ENCODE measurements at places on chromosomes 1 and 21. TPM values are rescaled to one million over a fixed set of nuclear protein-coding genes. Genes with fewer than 3 reads are reported as not detected.

GUCA2A gene
- not detected for total RNA-seq

KPRP gene
- not detected for total RNA-seq

AZIN2 gene
- 14.1 TPM for total RNA-seq

OR2T33 gene
- not detected for total RNA-seq

NCF2 gene
- total RNA-seq, result 4.4 TPM

HCRTR1 gene
- total RNA-seq, result 2.5 TPM

FMO5 gene
- 1.4 TPM for total RNA-seq

PCP4 gene
- 34.8 TPM for total RNA-seq

C1orf53 gene
- total RNA-seq, result 2.8 TPM

CADM3 gene
- 134 TPM for total RNA-seq

MEX3A gene
- total RNA-seq, result 33.4 TPM

TRIM17 gene
- 4.4 TPM for total RNA-seq

AKR7A3 gene
- total RNA-seq, result 2.1 TPM

IL22RA1 gene
- not detected for total RNA-seq

ERICH3 gene
- 20.3 TPM for total RNA-seq

EPHA2 gene
- total RNA-seq, result 2.5 TPM

SLC9C2 gene
- 4.8 TPM for total RNA-seq

CFAP141 gene
- not detected for total RNA-seq

VCAM1 gene
- total RNA-seq, result 51.0 TPM

LIN28A gene
- not detected for total RNA-seq

C1QB gene
- total RNA-seq, result 11.3 TPM

OR2C3 gene
- total RNA-seq, result 0.23 TPM

F3 gene
- total RNA-seq, result 47.1 TPM

LCE4A gene
- not detected for total RNA-seq

NKAIN1 gene
- total RNA-seq, result 29.5 TPM

SYNC gene
- total RNA-seq, result 7.8 TPM

SPRR2G gene
- total RNA-seq, result not detected

PAPPA2 gene
- 4.2 TPM for total RNA-seq

OR2T35 gene
- not detected for total RNA-seq

WDR3 gene
- 19.1 TPM for total RNA-seq

SDC3 gene
- 187 TPM for total RNA-seq

Measured in diencephalon (tissue), 1 donor.